Mucosa of descending colon (tissue), 3 donors: ENCODE measurements at places on chromosomes 6 and 20. TPM values are rescaled to one million over a fixed set of nuclear protein-coding genes. Genes with fewer than 3 reads are reported as not detected.

DNA sequence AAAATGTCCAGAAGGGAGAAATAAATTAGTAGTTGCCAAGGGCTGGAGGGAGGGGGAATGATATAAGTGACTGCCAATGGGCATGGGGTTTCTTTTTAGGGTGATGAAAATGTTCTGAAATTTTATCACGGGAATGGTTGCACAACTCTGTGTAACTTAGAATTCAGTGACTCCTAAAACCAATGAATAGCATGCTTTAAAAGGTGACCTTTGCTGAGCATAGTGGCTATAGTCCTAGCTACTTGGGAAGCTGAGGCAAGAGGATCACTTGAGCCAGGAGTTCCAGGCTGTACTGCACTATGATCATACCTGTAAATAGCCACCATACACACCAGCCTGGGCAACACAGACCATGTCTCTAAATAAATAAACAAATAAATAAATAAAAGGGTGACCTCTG is 109.0 kb downstream of the ATG5 start:
- no peak for DNase-seq

DNA sequence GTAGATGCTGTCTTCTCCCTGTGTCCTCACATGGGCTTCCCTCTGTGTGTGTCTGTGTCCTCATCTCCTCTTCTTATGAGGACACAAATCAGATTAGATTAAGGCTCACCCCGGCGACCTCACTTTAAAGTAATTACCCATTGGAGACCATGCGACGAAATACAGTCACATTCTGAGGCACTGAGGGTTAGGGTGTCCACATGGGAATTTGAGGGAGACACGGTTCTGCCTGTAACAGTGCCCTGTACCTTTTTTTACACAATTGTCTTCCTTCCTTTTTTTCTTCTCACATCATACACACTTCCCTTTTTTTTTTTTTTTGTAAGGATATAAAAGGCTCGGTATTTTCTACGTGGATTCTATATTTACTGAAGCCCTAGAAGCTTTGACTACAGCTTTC is 48.9 kb downstream of the DEK start:
- DNase-seq: no peak

GRCh38 chr6:101286146-101286545 is 107.4 kb upstream of the GRIK2 start:
- DNase-seq: no peak

The MROH8 gene
- total RNA-seq: 2.6 TPM
